ENCODE measurements at places on chromosomes 4 and X.

- DNase-seq, result no peak
These were observed 60.7 kb downstream of the TBC1D9 start for GRCh38 chr4:140695483-140695882.

DNA sequence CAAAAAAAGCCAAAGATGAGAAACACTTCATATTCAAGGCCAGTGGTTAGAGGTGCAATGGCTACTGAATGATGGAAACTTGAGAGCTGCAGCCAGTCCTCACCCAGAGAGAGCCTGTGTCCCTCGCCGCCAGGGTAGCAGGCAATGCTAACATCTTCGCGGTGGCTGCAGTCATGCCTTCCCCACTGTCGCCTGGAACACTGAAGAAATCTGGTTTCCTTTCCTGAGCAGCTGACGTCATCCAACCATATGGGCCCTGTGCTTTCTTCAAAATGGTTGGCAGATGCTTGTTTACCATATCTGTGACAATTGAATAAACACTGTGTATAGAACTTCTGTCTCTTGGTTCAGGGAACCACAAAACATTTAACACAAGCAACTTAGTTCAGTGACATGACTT is 39.7 kb downstream of the PRSS12 start:
- DNase-seq, result no peak

- no peak for DNase-seq
These were observed 66.6 kb upstream of the ENPP6 start for GRCh38 chr4:184284336-184284690.

GRCh38 chr4:90799895-90800294 is 672.7 kb downstream of the CCSER1 start:
- no peak for DNase-seq

DNA sequence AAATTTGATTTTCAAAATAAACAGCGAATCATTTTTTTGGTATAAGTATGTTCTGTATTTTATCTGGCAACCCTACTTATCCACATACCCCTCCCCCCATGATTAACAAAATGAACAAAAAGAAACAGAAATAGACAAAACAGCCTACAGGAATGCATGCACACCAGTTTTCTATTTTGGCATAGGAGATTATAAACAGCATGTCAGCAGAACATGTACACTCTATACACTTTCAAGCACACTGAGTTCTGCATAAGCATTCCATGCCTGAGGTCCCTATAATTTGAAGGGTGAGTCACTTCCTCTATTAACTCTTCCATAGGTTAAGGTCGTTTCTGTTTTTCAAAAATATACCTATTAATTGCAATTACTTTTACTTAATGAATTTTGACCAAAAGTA is 28.0 kb upstream of the ZNF280C start:
- DNase-seq, result no peak

DNA sequence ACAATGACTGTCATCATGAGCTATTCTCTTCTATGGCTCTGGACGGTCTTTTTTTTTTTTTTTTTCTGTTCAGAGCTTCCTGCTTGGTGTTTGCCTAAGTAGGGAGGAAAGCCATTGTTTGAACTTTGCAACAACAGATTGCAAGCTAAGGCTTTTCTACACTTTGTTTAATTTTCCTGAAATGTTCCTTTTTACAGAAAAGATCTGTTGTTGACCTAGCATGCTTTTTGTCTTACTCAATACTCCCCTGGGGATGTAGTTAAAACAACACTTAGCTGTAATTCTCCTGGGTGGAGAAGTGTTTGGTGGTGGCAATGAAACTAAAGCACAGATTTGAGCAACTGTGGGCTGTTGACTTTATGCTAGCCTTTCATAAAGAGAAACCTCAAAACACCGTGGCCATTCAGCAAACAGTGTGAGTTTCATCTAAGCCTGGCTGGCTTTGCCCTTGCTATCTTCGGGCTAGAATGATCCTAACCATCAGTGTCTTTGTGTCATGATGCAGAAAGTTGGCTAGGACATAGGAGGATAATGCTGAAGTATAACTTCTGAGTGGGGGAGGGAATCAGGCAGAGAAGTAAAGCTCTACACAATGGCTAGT is 110.5 kb downstream of the ANXA3 start:
- DNase-seq, result no peak

DNA sequence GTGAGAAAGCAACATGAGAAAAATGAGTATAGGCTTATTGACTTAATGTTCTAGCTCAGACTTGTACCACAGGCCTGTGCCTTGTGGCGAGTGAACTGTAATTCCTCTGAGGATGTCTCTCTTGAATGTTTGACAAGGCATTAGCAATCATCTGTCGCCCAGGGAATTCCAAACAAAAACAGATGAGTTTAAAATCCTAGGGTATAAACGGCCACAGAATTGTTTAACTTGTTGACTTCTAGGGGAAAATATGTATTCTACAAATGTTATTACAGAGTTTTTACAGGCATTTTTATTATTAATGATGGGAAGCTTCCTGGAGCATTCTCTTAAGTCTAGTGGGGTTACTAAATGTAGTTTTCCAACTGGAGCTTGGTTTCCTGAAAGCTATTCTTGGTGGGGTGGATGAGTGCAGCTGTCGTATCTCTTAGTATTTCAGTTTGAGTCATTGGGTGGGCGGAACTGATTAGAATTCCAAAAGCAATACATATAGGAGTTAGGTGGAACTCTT is 40.6 kb downstream of the ARHGAP10 start:
- no peak for DNase-seq

- no peak for DNase-seq
These were observed 1603.1 kb downstream of the C4orf33 start for GRCh38 chr4:130699004-130699403.

DNA sequence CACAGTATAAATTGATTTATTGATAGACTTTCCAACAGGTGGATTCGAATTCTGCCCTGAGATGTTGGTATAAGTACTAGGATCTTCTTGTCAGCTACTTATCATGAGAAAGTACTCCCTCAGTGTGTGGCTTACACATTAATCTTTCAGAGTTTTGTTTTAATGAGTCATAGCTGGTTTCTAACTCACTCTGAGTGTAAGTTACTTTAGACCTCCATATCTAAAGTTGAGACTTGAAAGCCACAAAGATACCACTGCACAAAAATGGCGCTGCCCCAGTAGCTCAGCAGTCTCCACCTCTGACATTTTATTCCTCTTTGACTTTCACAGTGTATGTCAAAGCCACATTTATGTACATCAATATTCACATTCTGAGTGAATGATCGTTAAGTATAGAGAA is 318.5 kb downstream of the ARAP2 start:
- no peak for DNase-seq

DNA sequence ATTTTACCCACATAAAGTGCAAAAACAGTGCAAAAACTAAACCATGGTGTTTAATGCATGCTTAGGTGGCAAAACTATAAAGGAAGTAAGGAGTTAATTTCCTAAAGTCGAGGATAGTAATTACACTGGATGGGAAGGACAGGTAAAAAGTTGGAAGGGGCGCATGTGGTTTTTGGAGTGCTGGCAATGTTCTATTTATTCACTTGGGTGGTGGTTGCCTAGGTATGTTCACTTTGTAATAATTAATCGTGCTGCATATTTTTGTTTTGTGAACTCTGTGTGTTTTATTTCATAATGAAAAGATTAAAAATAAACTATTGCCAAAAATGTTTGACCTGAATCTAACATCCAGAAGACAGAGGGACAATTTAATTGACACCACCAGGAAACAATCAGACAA is 32.1 kb upstream of the SMARCA5 start:
- DNase-seq, result no peak

- no peak for DNase-seq
These were observed 1.9 kb downstream of the PHOX2B start for GRCh38 chr4:41746440-41747229.

DNA sequence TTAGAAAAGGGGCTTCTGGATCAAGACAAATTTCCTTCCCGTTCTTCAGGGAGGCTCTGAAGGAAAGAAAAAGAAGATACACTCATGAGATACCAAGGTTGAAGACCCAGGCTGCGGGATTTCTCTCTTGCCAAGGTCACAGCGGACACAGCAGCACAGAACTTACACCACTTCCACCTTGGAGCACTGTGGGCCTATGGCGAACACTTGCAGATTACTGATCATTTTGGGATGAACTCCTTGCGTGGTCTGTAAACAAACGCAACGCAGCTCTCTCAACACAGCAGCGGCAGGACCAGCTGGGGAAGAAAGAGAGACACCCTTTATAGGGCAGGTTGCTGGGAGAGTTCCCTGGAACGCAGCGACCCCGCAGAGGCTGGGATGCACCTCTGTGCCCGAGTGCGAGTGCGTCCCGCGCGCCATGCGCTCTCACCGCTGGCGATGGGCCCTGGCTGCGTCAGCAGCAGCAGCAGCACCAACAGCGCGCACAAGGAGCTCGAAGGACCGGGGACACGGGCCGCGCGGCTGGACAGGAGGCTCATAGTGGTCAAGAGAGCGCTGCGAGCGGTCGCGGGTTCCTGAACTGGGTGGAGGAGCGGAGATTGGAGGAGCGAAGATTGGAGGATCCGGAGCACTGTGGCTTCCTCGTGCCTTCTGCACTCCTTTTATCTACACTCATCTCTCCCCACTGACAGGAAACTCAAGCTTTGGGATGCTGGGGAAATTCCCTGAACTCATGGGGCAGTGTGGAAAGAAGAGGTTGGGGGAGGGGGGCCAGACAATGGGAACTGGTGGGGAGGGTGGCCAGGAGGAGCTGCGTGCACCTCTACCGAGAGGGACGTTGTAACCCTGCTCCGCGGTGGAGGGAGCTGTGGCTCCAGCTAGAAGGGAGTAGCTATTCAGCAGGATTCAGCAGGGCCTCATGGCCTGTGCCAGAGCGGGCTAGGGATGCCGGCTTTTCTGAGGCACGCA is at the start of gene CXCL5:
Gene CXCL5, minus strand, starts transcription at position 638 of the 972 bp plus-strand sequence. Its CDS starts 96 bp downstream, at position 542.
- DNase-seq, result no peak

DNA sequence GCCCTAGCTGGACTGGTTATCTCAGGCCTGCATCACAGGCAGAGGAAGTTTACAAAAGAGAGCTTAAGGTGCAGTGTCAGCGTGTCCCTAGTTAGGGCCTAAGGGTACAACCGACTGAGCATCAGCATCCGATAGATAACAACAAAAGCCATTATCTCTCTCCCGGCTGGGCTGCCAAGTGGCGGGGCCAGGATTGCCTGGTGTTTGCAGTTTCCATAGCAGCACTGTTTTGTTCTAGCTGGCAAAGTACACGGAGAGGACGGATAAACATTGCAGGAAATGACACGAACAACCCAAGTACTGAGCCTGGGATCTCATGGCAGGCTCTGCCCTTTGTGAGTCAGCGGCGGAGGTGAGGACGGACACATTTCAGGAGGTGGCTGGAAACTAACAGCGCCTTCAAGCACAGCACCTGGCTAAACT is 104.7 kb upstream of the NOCT start:
- DNase-seq, result no peak

DNA sequence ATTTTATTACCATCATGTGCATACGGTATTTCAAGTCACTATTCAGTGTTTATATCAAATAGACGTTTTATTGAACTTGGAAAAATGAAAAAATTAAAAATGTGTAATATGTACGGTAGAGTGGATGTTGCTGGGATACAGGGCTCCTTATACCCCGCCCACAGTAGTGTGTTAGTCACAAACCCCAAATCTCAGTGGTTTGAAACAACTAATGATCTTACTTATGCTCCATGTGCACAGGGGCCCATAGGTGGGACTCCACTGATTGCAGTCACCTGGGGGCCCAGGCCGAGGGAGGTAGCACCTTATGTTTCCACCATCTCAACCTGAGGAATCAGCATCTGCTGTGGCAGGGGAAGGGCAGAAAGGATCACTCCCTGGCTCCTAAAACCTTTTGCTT is 18.1 kb downstream of the LSM6 start:
- DNase-seq, result no peak

- no peak for DNase-seq
These were observed 107.6 kb upstream of the PACRGL start for GRCh38 chr4:20592663-20593062.

DNA sequence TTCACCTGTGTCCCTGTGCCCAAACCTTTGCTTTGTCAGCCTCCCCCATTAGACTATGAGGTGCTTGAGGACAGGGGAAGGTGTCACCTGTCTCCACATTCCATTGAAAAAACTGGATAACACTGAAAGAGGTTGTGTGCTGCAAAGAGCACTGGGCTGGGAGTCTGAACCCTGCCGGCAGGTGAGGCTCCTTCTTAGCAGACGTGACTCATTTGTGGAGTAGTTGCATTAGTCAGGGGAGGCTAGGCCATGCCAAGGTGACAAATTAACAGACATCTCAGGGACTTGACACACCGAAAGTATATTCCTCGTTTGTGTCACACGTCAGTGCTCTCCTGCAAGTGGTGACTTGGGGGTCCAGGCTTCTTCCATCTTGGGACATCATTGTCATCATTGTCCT is 95.9 kb upstream of the STX18 start:
- DNase-seq, result no peak

DNA sequence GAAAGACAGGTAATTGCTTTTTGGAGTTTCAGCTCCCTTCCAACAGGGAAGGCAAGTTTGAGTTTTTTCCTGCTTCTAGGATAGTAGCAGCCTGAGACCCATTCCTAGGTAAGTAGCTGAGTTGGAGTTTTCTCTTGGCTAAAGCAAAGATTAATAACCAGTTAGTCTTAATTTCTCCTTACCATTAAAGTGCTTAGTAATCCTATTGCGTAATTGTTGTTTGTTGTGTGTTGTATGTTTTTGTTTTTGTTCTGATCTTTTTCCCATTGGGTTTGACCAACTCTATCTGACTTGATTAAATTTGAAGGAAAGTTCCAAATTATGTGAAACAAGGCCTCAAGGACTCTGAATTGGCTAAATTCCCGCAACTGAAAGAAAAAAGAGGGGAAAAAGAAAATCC is 83.5 kb downstream of the TBX22 start:
- no peak for DNase-seq

DNA sequence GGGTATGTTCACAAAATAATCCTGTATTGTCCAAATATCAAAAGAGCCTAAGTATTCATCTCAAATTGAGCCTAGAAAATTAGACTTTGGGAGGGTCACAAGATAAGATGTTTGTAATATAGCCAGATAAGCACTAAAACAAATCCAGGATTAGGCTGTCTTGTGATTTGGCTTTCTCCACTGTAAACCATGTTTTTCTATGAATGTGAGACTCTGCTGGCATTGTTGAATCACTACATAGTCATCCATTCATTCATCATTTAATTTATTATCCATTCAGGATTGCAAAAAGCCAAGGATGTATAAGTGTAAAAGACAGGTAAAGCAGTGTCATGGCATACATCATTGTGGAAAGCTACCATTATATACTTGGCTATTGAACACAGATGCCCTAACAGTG is 148.0 kb downstream of the GRID2 start:
- DNase-seq, result no peak

- no peak for DNase-seq
These were observed 30.5 kb downstream of the STARD8 start for GRCh38 chrX:68677998-68678397.

DNA sequence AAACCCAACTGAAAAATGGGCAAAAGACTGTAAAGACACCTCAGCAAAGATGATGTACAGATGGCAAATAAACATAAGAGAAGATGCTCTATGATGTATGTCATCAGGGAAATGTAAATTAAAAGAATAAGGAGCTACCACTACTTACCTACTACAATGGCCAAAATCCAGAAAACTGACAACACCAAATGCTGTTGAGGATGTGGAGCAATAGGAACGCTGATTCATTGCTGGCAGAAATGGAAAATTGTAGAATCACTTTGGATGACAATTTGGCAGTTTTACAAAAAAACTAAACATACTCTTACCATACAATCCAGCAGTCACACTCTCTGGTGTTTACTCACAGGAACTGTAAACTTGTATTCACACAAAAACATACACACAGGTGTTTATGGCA is 222.3 kb upstream of the LDB2 start:
- DNase-seq, result no peak

GRCh38 chr4:2891294-2891693 is 47.6 kb downstream of the ADD1 start:
- no peak for DNase-seq

All from GOT3 (cell line).